Epithelial cell of proximal tubule (primary cell): ENCODE measurements at places on chromosomes 6 and 20. TPM values are rescaled to one million over a fixed set of nuclear protein-coding genes. Genes with fewer than 3 reads are reported as not detected.

Gene GABRR2
- 0.12 and 0.14 TPM in 2 replicates for total RNA-seq

Gene AGPAT4
- 8.6 and 12.2 TPM in 2 replicates for total RNA-seq

Gene CFAP206
- 0.40 and 1.2 TPM in 2 replicates for total RNA-seq

Gene KCNQ5
- total RNA-seq, result 1.4 and 1.7 TPM in 2 replicates

Gene DLL1
- 1.4 and 1.7 TPM in 2 replicates for total RNA-seq

Gene CST4
- total RNA-seq, result not detected in 2 replicates

Gene TGM3
- not detected in 2 replicates for total RNA-seq

Gene ZNF165
- 4.3 and 4.4 TPM in 2 replicates for total RNA-seq

Gene CPXM1
- total RNA-seq, result 38.1 and 39.6 TPM in 2 replicates

Gene ZBTB12
- total RNA-seq, result 1.5 TPM in 2 replicates

Gene DLK2
- 0.12 and 0.29 TPM in 2 replicates for total RNA-seq

Gene PRICKLE4
- total RNA-seq, result 2.2 TPM in 1 of 2 replicates, not detected in the other

Gene DAAM2
- 0.35 and 0.87 TPM in 2 replicates for total RNA-seq

Gene CNR1
- total RNA-seq, result 1.8 and 4.2 TPM in 2 replicates

Gene RGS17
- total RNA-seq, result 3.9 and 8.0 TPM in 2 replicates

Gene TMEM170B
- total RNA-seq, result 0.92 and 1.2 TPM in 2 replicates

Gene PLCB4
- 37.4 and 59.6 TPM in 2 replicates for total RNA-seq

Gene DEFB124
- total RNA-seq, result not detected in 2 replicates

Gene NFATC2
- 1.4 and 1.9 TPM in 2 replicates for total RNA-seq

Gene GLO1
- total RNA-seq, result 202 and 237 TPM in 2 replicates

Gene BPIFB1
- total RNA-seq, result not detected in 2 replicates

Gene GDAP1L1
- not detected in 2 replicates for total RNA-seq

Gene PRR18
- 0.94 TPM in 1 of 2 replicates, not detected in the other for total RNA-seq

Gene TLDC2
- 0.17 and 1.1 TPM in 2 replicates for total RNA-seq

Gene PAK5
- not detected in 2 replicates for total RNA-seq

Gene TRERF1
- 2.2 and 3.5 TPM in 2 replicates for total RNA-seq

Gene BNIP5
- under 0.01 TPM in 1 of 2 replicates, not detected in the other for total RNA-seq

Gene ALDH5A1
- total RNA-seq, result 1.9 and 4.6 TPM in 2 replicates

Gene HIVEP1
- 5.9 and 14.2 TPM in 2 replicates for total RNA-seq

Gene ADGB
- total RNA-seq, result not detected in 2 replicates

Gene PTPRT
- not detected in 2 replicates for total RNA-seq
